ENCODE measurements at places on chromosomes 2 and 18.

- no peak for DNase-seq
These were observed 25.1 kb upstream of the SP3 start for GRCh38 chr2:173990245-173990644.

DNA sequence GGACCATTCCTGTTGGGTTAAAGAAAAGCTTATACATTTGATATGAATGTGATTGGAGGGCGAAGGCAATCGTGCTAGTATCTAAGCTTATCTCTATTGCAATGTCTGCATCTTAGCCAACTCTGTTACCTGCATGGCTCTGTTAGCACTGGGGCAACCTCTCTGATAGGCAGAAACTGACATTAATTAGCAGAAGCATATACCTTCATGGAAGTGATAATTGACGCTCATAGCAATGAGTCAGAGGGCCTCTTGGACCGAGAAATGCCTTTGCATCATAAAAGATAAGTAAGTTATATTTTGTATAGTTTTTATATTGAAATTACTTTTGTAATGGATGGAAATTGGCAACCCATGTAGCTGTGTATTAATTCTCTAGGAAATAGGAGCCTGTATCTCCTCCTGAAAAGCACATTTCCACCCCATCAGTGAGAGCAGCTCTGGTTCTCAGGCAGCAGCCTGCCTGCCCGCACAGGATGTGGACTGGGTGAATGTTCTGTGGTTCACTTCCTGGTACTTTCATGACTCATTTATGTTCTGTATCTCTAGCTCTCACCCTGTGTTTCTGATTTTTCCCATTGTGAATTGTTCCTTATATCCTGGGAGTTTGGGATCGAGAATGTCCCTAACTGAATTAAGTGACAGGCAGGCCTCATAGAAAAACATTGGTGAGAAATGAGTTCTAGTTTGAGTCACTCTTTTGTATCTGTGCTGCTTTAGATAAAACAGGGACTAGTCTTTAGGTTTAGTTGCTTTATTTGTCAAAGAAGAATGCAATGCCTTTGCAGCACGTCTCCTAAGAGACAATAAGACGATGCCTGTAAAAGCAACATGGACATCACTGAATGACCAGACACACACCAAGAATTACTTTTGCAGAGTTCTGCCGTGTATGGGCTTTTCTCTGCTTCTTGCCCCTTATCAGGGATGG, 344.9 kb downstream of the DCDC2C start:
- DNase-seq: peak; percentile 15

GRCh38 chr2:239275044-239275685, 125.7 kb downstream of the HDAC4 start:
- DNase-seq: peak; percentile 80

DNA sequence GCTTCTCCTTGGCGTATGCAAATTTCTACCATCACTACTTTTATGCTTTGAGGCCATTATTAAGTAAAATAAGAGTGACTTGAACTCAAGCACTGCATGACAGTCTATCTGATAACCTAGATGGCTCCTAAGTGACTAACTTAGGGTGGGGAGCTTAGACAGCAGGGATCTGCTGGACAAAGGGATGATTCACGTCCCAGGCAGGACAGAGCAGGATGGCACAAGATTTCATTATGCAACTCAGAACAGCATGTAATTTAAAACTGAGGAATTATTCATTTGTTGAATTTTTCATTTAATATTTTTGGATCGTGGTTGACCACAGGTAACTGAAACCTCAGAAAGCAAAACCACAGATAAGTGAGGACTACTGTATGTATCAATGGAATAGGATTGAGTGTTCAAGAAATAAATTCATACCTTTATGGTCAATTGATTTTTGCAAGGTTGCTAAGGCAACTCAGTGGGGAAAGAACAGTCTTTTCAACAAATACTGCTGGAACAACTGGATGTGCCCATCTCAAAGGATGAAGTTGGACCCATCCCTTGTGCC, 115.3 kb downstream of the MBD2 start:
- DNase-seq: no peak

DNA sequence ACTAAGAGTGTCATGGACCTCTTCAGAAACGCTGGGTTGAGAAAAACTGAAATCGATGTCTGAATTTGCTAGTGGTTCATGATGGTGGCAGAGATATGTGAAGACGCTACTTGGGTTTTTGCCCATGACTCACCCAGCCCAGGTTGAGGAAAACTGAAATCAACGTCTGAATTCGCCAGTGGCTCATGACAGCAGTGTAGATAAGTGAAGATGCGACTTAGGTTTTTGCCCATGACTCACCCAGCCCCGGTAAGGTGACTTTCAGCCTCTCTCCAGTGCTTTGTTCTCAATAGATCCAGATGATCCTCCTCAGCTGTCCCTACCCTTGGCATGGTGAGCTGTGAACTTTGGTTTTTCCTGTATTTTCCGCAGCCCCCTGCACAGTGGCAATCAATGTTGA, 105.3 kb upstream of the SIX3 start:
- DNase-seq: no peak

GRCh38 chr2:37798315-37799005, 126.6 kb upstream of the RMDN2 start:
- no peak for DNase-seq

DNA sequence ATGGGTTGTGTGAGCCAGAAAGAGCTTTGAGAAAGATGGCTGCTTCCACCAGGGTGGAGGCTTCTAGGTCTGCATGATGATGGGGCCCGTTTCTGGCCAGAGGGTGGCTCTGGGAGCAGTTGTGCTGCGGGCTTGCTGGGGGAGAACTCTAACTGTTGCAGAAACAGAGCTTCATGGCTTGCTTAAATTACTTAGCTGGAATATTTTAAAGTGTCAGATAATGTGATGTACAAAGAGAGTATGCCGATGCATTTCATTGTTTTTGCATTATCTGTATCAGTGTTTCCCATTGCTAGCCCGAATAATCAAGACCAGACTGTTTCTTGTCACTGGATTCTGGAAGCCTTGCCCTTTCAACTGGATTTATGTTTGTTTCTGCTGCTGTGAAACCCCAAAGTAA, 6.3 kb upstream of the DRC1 start:
- no peak for DNase-seq

- DNase-seq: no peak
These were observed 134.4 kb downstream of the IKZF2 start for GRCh38 chr2:213016984-213017351.

GRCh38 chr2:69509011-69509749, 71.9 kb upstream of the NFU1 start:
- DNase-seq: no peak

DNA sequence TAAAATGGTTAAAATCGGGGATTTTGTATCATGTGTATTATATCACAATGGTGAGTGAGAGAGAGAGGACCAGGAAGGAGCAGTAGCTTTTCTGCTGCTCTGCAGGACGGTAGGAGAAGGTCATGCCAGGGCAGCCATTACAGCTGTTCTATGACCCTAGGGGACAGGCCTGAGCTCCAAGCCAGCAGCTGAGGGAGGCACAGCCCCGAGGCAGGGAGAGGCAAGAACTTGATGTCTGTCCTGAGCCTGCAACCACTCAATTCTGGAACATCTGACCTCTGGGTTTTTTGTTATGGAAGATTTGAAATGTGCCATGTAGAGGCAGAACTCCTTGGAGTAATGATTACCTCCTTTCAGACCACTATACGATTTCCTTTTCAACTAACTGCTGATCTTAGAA, 135.8 kb upstream of the SH3BP4 start:
- no peak for DNase-seq

DNA sequence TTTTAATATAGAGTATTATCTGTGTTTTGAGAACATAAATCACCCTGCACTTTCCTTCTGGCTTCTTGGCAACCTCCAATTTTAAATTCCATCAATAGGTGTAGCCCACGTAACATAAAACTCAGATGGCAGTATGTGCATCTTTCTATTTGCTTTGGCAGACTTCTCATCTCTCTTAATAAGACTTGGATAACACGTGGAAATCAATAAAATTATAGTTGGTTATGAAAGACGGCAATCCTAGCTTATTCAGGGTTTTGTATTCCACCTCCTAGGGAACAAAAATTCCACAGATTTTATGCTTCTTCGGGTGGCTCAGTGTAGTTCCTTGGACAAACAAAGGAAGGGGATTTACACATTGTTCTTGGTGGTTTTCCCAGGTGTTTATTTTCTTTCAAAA, 299.3 kb downstream of the RND3 start:
- no peak for DNase-seq
